ENCODE measurements at places on chromosomes 2 and 18. TPM values are rescaled to one million over a fixed set of nuclear protein-coding genes. Genes with fewer than 3 reads are reported as not detected.

DNA sequence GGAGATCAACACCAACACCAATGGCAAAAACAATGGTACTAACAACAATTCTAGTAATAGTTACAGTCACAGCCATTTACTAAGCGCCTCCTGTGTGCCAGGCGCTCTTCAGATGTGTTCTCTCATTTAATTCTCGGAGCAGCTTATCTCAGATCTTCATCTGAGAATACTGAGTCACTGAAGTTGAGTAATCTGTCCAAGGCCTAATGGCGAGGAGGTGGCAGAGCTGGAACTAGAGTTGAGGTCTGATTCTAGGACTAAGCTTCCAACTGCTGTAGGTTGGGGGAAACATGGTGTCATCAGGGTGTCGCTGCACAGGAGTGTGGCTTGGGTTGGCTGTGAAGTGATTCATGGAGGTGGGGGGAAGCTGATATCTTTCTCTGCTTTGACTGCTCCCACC is 156.1 kb downstream of the DYSF start:
- no peak for DNase-seq

DNA sequence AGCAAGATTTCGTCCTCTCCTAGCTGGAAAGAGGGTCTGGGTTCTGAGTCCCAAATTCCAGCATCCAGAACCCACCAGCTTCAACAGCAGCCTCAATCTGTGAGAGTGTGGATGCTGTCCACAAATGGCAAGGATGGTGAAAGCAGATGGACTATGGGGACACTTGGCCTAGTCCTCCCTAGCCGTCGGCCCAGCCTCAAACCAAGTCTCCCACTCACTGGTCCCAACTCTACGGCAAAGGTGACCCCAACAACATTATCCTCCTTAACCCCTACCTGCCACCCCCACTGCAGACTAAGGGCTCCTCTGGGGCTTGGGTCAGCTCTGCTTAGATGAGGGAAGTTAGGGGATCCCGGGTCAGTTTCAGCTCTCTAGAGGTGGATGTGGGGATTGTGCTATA is 57.3 kb downstream of the TNS1 start:
- DNase-seq: no peak

DNA sequence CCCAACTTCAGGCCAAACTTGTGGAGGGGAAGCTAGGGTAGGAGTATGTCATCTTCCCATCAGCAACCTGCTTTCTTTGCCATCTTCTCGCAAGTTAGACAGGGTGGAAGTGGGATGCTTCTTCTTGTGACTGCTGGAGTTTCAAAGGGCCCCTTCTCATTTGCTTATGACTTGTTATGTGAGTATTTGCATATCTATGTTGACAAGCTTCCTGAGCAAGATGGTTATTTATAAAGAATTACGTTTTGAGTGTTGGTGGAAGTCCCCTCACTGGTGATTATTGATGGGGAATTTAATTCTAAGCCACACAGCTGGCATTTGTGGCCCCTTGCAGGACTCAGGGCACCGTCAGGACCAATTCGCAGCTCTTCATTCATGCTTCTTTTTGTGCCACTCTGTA is 791.0 kb downstream of the LRRTM4 start:
- no peak for DNase-seq

DNA sequence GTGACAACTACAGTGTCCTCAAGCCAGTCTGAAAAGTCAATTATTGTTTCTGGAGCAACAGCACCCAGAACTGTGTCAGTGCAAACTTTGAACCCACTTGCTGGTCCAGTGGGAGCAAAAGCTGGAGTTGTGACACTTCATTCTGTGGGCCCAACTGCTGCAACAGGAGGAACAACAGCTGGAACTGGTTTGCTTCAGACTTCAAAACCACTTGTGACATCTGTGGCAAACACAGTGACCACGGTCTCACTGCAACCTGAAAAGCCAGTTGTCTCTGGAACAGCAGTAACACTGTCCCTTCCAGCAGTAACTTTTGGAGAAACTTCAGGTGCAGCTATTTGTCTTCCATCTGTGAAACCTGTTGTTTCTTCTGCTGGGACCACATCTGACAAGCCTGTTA is 59.8 kb downstream of the TAF4B start:
- DNase-seq: no peak

DNA sequence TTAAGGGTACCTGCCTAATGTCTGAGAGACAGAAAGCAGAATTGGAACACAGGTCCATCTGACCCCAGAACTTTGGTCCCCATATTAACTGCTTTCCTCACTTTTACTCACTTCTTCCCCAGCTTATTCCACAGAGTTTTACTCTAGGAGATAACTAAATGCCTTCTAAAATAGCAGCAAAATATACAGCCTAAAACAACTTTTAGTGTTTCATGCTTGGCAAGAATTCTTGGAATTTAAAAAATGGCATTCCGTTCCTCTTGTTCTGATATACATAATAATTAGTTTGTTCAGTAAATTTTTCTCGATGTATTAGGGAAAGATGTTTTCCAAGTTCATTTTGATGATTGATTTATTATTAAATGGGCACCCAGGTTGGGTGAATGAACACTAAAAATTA is 151.9 kb downstream of the FHOD3 start:
- no peak for DNase-seq

RAB6C gene
- not detected for polyA plus RNA-seq

- no peak for DNase-seq
Measured at GRCh38 chr2:240505910-240506309, 51.9 kb downstream of the ANKMY1 start.

GRCh38 chr18:59376351-59376935 is 17.4 kb upstream of the LMAN1 start:
- no peak for DNase-seq

- no peak for DNase-seq
Measured at GRCh38 chr2:236165842-236166795, 2.1 kb downstream of the GBX2 start.

- DNase-seq: no peak
Measured at GRCh38 chr18:23038712-23039111, 96.6 kb upstream of the CABLES1 start.

SRD5A2 gene
- polyA plus RNA-seq: not detected

GRCh38 chr18:22544626-22545025 is 126.9 kb upstream of the CTAGE1 start:
- no peak for DNase-seq

CPO gene
- polyA plus RNA-seq: not detected

DNA sequence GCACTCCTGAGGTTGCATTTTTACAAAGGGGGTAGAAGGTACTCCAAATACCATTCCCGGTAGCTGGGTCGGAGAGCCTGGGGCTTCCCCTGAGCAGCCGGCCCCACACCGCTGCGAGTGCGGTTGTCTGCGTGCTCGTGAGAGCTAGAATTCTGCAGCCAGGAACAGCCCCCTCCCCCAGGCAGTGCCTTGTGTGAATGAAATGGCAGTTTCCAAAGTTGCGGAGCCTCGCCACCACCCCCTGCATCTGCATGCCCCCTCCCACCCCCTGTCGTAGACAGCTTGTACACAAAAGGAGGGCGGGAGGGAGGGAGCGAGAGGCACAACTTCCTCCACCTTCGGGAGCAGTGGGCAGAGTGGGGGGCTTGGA is 1.1 kb downstream of the MYCN start:
- no peak for DNase-seq

CXCR1 gene
- polyA plus RNA-seq: not detected

- peak; percentile 50 for DNase-seq
Measured at GRCh38 chr2:110678457-110679336, 834 bp upstream of the BUB1 start.

- no peak for DNase-seq
Measured at GRCh38 chr2:62189196-62189595, 6.7 kb upstream of the B3GNT2 start.

- no peak for DNase-seq
Measured at GRCh38 chr2:86068648-86069047, 37.0 kb downstream of the POLR1A start.

DNA sequence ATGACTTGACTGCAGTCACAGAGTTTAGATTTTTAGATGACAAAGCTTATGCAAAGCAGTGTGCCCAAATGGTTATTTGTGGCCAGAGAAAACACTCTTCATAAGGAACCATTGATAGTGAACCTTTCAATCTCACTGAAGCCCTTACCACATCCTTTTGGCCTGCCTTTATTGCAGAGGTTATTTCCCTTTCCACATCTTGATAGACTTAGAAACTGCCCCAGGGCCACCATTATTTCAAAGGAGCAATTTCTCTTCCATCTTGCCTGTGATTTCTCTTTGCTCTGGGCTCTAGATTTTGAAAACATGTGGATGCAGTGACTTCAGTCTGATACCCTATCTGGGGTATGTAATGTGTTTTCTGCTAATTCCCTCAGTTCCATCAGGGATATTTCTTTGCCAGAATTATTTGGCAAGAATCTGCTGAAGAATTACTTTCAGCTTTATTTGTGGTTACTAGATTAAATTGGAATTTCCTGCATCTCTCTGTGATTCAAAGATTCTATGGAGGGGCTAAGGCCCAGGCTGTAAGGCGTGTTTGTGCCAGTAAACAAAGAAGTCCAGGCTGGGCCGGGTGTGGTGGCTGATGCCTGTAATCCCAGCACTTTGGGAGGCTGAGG is 51.0 kb downstream of the MOGAT1 start:
- DNase-seq: peak; percentile 56

- no peak for DNase-seq
Measured at GRCh38 chr2:17813010-17813741, 3.1 kb upstream of the MSGN1 start.

RGPD4 gene
- not detected for polyA plus RNA-seq

- no peak for DNase-seq
Measured at GRCh38 chr2:109144721-109145120, 15.7 kb downstream of the SH3RF3 start.

DNA sequence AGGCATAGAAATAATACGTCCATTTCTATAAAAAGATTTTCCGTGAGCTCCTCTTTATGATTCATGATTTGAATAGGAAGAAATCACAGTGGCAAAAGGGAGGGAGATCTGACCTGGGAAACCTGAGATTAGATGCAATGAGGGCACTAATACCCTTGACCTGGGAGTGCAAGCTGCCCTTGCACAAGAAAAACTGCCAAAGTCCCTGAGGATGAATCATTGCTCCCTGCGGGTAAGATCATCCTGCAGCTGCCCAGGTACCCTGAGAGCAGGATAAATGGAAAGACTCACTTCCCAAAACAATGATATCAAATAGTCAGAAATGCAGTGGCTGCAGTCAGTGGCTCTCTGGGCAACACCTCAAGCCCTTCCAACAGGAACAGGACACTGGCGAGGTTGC is 11.6 kb downstream of the FHL2 start:
- peak; percentile 59 for DNase-seq

GRCh38 chr2:196316050-196316430 is 144.7 kb upstream of the STK17B start:
- DNase-seq: no peak

DNA sequence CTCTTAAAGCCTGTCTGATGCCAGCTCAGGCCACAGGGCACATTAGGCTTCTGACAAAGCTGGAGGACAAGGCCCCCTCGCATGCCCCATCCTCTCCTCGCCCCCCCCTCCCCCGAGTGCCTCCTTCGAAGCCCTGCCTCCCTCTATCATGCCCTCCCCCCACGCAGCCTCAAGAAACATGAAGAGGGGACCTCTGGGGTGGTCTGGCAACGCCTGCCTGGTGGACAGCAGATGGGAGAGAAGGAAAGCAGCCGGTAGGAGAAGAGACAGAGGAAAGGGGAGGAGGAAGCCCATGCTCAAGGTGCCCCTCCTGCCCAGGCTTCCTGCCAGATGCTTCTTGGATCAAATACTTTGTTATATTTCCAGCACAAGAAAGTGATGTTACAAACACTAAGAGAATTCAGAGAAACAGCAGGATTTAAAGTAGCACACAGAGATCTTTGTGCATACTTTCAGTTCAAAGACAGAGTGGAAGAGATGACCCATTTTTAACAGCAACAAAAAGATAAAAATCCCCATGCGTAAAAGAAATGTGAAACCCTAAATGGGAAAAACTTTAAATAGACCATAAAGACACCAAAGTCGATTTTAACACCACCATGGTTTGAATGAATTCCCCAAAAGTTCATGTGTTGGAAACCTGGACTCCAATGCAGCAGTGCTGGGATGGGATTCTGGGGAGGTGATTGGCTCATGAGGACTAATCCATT is 19.0 kb downstream of the BOK start:
- peak; percentile 17 for DNase-seq

DNA sequence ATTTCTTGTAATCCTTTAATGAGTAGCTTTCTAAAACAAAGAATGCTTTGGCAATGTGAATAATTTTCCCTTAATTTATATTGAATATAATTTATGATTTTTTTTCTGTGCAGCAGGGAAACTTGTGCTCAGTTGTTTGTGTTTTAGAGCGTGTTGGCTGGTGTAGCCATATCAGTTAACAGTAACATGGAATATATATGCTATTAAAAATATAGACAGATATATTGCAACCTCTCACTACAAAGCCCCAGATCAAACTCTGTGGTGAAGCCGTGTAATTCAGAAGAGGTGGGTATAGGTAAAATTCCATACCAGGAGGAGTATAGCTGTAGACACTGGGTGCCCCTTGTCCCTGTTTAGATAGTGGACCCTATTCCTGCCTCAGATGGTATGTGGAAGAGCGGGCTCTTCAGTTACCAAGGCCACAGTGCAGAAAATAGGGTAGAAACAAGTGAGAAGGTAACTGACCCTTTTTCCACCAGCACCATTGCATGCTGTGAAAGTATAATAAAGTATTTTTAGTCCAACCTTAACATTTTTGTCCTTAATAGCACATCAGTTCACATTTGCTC is 18.1 kb upstream of the RASGRP3 start:
- DNase-seq: no peak

GRCh38 chr2:100588071-100588786 is 25.4 kb downstream of the PDCL3 start:
- DNase-seq: peak; percentile 26

DNA sequence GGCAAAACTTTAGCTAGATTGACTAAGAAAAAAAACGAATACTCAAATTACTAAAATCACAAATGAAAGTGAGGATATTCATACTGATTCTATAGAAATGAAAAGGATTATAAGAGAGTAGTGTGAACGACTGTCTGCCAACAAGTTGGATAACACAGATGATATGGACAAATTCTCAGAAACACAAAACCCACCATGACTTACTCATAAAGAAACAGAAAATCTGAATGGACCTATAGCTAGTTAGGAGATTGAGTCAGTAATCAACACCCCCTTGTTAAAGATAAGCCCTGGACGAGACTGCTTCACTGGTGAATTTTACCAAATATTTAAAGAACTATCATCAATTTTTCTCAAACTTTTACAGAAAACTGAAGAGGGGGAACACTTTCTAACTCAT is 108.8 kb upstream of the TMEM200C start:
- DNase-seq: no peak

ALPI gene
- polyA plus RNA-seq: not detected

GRCh38 chr2:173091910-173092309 is 16.3 kb downstream of the MAP3K20 start:
- DNase-seq: no peak

GRCh38 chr18:1412655-1413322 is 508.1 kb downstream of the ADCYAP1 start:
- DNase-seq: no peak

IL36B gene
- not detected for polyA plus RNA-seq

ADAM23 gene
- 20.6 TPM for polyA plus RNA-seq

GRCh38 chr2:40090044-40090443 is 311.0 kb upstream of the THUMPD2 start:
- no peak for DNase-seq

GRCh38 chr2:217291259-217291658 is 431.4 kb upstream of the TNP1 start:
- no peak for DNase-seq

DNER gene
- polyA plus RNA-seq: 0.01 TPM

NT5C1B gene
- polyA plus RNA-seq: not detected

- DNase-seq: no peak
Measured at GRCh38 chr18:31504455-31505147, 6.6 kb downstream of the DSG2 start.
